ENCODE measurements at places on chromosomes 1 and 21.

GRCh38 chr1:213296558-213296957 lies 245.5 kb downstream of the RPS6KC1 start:
- DNase-seq, result no peak

DNA sequence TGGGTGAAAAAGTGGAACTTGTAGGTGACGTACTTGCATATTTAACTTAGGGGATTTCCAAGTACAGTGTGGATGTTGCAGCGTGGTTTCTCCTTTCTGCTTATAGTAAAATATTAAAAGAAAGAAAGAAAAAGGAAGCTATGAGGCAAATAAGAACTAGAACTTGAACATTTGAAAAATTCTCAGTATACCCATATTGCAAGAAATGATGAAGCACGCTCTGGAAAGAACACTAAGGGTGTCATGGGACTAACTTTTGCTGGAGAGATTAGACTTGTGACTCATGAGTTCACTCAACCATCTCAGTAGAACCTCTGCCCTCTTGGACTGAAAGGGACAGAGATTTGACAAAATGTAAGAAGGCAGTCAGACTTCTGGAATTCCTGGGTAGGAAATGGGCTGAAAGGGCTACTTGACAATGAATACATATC lies 704.5 kb upstream of the ADGRL4 start:
- DNase-seq, result no peak

DNA sequence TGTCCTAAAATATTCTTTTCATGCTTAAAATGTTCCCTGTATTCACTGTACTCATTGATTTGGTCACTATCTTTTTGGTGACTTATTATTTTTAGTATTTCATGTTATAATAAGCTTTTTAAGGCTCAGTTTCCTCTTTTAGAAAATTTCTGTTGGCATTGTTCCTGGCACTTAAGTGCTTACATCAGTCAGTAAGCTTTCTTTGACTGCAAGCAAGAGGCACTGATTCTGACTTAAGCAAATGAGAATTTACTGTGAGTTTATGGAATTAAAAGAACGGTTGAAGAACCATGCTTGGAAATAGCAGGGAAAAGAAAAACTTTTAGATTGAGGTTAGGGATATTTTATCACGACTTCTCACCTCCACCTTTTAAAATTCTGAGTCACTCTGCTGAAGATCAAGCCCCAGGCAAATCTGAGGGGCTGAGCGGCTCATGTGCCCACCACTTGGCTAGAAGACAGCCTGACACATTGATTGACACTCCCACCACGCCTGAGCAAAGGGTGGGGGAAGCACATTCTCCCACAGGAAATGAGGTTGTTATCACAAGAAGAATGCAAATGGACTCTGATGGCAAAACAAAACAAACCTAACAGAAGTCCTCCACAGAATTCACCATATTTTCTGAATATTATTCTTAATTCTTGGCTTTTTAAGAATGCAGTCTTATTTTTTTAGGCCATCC lies 102.8 kb downstream of the KCTD3 start:
- no peak for DNase-seq

DNA sequence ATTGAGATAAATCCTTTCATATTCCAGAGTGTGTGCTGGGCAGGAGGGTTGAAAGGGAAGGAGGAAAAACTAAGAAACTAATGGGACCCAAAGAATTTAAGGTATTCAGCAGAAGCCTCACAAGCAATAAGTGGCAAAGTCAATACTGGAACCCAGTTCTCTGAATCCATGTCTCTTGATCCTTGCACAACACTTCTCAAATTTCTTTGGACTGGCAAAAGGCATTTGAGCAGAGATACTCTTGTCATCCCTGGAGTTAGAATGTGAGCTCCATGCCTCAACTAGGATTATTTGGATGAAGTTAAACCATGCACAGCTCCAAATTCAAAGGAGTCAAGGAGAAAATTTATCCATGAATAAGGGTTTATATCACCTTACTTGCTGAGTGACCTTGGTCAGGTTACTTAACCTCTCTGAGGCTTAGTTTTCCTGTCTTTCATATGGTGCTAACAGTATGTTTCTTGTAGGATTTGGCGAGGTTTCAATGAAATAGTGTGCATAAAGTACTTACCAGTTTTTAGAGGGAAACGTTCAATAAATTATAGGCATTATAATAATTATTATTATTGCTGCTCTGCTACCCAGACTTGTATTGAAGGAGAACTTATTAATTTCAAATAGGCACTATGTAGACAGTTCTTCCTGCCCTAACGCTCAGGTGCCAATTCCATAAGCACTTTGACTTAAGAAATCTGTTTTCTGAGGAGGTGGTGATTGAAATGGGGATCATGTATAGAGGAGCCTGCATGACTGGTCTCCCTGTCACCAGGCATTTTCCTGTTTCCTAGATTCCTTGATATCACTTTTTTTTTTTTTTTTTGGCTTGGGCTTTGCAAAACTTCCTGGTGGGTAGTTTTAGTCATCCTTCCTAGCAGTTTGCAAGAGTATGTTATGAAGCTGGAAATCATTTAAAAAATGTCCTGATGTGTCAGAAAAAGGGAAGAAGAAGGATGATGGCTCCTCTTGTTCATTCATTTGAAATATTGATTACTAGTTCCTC lies 125.0 kb upstream of the JUN start:
- no peak for DNase-seq

GRCh38 chr1:23209770-23210169 lies 7.5 kb downstream of the HTR1D start:
- DNase-seq, result no peak
